SJSA1 (cell line): ENCODE measurements at places on chromosomes 2 and 18. TPM values are rescaled to one million over a fixed set of nuclear protein-coding genes. Genes with fewer than 3 reads are reported as not detected.

FKBP1B gene
- total RNA-seq, result 15.1 and 18.2 TPM in 2 replicates

DNA sequence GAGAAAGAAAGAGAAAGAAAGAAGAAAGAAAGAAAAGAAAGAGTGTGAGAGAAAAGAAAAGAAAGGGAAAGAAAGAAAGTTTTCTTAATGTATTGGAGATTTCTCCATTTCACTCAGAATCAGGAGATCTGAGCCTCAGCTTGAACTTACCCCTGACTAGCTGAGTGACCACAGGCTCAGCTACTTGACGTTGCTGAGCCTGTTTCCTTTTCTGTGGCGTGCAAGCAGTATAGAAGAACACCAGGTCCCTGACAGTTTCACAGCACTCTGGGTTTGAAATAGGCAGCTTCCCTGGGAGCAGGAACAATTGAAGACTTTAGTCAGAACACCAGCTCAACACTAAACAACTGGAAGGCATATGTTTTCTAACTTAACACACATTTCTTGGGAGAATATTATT is 44.7 kb downstream of the MARCO start:
- no peak overlapping the region for H3K4me3 ChIP-seq
- H3K27me3 ChIP-seq, result 0 out of 2 replicates have a peak, but pooled peaks cover 3% of the 10 kb centered on the region
- DNase-seq, result no peak
- no peaks in the 10 kb centered on the region for H3K4me1 ChIP-seq

- H3K4me3 ChIP-seq, result no peak overlapping the region
- no peak overlapping the region for H3K27ac ChIP-seq
- no peaks in the 10 kb centered on the region for H3K36me3 ChIP-seq
- H3K27me3 ChIP-seq, result peaks cover 4% of the 10 kb centered on the region; the same call in 1 of the 2 replicates
- no peak for DNase-seq
Measured at GRCh38 chr2:210536973-210537650, 19.3 kb upstream of the CPS1 start.

- H3K27me3 ChIP-seq, result no peaks in the 10 kb centered on the region
- H3K36me3 ChIP-seq, result no peaks in the 10 kb centered on the region
- no peak overlapping the region for H3K4me3 ChIP-seq
- no peak for DNase-seq
Measured at GRCh38 chr18:63895190-63895589, 7.7 kb downstream of the SERPINB2 start.

GRCh38 chr18:47993409-47993808 is 63.0 kb upstream of the SMAD2 start:
- no peak for DNase-seq
- no peak overlapping the region for H3K27ac ChIP-seq
- H3K36me3 ChIP-seq, result no peaks in the 10 kb centered on the region
- H3K4me1 ChIP-seq, result no peaks in the 10 kb centered on the region

DNA sequence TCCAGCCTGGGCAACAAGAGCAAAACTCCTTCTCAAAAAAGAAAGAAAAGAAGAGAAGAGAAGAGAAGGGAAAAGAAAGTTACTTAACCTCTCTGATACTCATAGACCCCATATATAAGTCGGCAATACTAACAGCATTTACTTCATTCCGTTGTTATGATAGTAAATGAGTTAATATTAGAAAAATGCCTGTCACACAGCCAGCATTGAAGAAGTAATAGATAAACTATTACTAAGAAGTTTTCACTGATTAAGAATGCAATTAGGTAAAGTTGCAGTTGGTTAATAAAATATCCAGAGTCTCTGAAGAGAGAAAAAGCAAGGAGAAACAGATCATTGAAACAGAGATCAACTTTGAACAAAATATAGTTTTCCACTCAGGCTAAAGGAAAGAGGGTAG is 161.3 kb upstream of the UBE2E3 start:
- H3K27me3 ChIP-seq, result no peaks in the 10 kb centered on the region
- H3K4me1 ChIP-seq, result peaks cover 6% of the 10 kb centered on the region; the same call in 1 of the 2 replicates
- H3K36me3 ChIP-seq, result no peaks in the 10 kb centered on the region
- no peak for DNase-seq
- H3K27ac ChIP-seq, result no peak overlapping the region
- H3K4me3 ChIP-seq, result no peak overlapping the region

DNA sequence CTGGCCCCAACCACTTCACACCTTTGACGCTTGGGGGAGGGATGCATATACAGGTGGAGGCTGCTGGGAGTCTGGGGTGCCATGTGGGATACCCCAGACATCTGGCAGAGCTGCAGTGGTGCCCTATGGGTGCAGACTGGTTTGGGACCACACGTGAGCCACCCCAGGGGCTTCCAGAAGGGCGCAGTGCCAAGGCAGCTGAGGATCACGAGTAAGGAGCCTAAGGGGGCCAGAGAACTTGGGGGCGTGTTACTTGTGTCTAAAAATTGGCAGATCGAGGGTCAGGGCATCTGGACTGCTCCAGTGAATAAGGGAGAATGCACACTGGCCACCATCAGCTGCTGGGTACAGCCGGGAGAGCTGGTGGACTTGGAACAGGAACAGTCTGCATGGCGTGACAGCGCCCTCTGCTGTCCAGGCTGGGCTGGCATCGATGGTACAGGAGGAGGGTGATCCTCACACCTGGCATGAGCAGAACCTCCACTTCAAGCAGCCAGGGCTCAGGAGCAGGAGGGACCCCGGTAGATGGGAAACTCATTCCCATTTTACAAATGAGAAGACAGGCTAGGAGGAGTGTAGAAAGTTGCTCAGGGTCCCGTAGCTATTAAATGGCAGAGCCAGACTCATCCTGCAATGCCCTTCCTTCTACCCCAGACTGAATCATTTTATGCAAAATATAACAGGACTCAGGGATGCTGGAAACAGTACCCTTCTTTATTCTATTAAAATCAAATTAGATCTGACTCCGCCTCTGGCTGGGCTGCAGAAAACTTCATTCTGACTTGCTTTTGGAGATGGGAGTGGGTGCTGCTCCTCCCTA is 60.4 kb downstream of the ATOH8 start:
- H3K27me3 ChIP-seq, result no peaks in the 10 kb centered on the region
- DNase-seq, result peak; percentile 92
- peaks cover 29% of the 10 kb centered on the region for H3K4me1 ChIP-seq
- no peak overlapping the region for H3K4me3 ChIP-seq

DNA sequence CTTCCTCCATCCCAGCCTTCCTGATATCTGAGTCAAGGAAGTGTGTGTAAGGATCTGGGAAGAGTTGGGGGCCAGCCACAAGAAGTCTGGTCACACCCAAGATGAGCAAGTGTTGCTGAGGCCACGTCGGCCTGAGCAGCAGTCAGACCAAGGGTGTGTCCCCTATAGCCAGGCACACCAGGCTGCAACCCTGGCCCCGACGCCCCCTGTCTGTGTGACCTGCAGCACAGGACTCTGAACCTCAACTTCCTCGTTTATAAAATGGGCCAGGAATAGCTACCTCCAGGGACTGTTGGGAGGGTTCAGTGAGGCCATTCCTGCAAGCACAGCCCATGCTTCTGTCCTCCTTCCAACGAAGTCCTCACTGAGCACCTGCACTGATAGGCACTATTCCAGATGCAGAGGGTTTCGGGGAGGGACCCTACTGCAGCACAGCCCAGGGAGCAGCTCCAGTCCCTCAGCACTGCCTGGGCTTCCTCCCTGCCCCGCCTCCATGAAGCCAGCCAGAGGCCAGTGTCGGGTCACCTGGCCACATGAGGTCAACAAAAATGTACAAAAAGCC is 13.3 kb downstream of the LIMS2 start:
- DNase-seq, result no peak
- no peak overlapping the region for H3K4me3 ChIP-seq
- H3K27me3 ChIP-seq, result no peaks in the 10 kb centered on the region
- peaks cover 3% of the 10 kb centered on the region; the same call in 1 of the 2 replicates for H3K36me3 ChIP-seq
- H3K27ac ChIP-seq, result no peak overlapping the region

- H3K27me3 ChIP-seq, result no peaks in the 10 kb centered on the region
- H3K27ac ChIP-seq, result no peak overlapping the region
- DNase-seq, result no peak
- H3K4me1 ChIP-seq, result no peaks in the 10 kb centered on the region
Measured at GRCh38 chr2:165632594-165632993, 161.5 kb downstream of the GALNT3 start.

HAAO gene
- total RNA-seq, result not detected in 2 replicates

ADCYAP1 gene
- total RNA-seq, result not detected in 2 replicates

GRCh38 chr2:73839653-73840411 is 11.1 kb downstream of the STAMBP start:
- H3K4me3 ChIP-seq, result no peak overlapping the region
- H3K4me1 ChIP-seq, result no peaks in the 10 kb centered on the region; the same call in 1 of the 2 replicates
- no peak overlapping the region for H3K27ac ChIP-seq
- no peaks in the 10 kb centered on the region for H3K27me3 ChIP-seq
- H3K36me3 ChIP-seq, result peaks cover 64% of the 10 kb centered on the region

C1GALT1C1L gene
- total RNA-seq, result 0.75 and 1.1 TPM in 2 replicates

TTN gene
- 0.03 TPM in 1 of 2 replicates, not detected in the other for total RNA-seq

SATB2 gene
- total RNA-seq, result 4.9 and 11.0 TPM in 2 replicates

DNA sequence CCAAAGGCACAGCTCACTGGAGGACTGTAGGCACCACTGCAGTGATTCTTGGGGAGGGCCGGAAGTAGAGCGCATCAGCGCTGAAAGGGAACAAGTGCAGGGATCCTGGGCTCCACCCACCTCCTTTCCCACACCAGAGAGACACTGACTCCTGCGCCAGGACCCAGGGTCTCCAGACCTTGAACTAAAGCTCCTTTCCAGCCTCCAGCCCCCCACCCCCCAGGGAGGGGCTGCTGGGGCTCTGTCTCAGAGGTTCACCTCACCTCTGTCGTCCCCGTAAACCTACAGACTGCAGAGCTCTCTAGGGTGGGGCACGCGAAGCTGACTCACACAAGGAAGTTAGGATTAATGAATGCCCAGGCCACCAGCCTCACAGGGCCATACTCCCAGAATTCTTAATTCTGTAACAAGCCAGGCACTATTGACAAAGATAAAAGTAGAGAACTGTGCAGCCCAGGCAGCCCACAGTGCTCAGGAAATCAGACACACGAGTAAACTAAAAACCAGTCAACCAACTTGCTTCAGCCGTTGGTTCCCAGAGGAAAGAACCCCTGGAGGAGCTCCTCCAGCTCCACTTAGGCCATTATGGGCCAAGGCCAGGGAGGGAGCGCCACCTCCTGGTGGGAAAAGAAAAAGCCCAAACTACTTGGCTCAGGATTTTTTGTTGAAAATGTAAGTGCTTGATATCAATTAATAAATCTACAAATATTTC is 45.1 kb upstream of the ACAA2 start:
- peak overlapping the region; percentile 45 for H3K27ac ChIP-seq
- DNase-seq, result peak; percentile 70
- no peaks in the 10 kb centered on the region for H3K27me3 ChIP-seq
- peaks cover 16% of the 10 kb centered on the region for H3K4me1 ChIP-seq
- no peaks in the 10 kb centered on the region for H3K36me3 ChIP-seq

- no peaks in the 10 kb centered on the region for H3K36me3 ChIP-seq
- no peaks in the 10 kb centered on the region for H3K27me3 ChIP-seq
- H3K4me1 ChIP-seq, result peaks cover 23% of the 10 kb centered on the region
- DNase-seq, result no peak
Measured at GRCh38 chr2:175836361-175836760, 165.7 kb downstream of the LNPK start.

DNA sequence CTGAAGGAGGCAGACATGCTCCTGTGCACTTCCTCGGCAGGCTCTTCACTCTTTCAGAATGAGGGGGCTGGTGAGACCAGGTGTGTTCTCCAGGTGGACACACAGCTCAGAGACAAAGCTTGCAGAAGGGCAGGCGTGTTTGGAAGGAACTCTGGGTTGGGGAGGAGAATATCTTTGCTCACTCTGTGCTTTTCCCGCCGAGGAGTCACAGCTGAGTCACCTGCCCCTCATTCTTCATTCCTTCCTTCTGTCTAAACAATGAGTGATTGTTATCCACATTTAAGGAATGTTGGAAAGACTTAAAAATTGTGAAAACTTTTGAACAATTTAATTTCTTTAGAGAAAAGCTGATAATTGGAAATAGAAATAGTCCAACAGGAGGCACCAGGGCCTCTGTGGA is 126.3 kb upstream of the TPO start:
- peaks cover 11% of the 10 kb centered on the region for H3K4me1 ChIP-seq
- no peak overlapping the region for H3K4me3 ChIP-seq
- no peak overlapping the region for H3K27ac ChIP-seq
- H3K27me3 ChIP-seq, result no peaks in the 10 kb centered on the region
- DNase-seq, result peak; percentile 18

- H3K4me3 ChIP-seq, result no peak overlapping the region
- H3K27ac ChIP-seq, result no peak overlapping the region
- DNase-seq, result no peak
- H3K36me3 ChIP-seq, result no peaks in the 10 kb centered on the region
Measured at GRCh38 chr2:129712676-129712985, 266.8 kb upstream of the RAB6C start.

DNA sequence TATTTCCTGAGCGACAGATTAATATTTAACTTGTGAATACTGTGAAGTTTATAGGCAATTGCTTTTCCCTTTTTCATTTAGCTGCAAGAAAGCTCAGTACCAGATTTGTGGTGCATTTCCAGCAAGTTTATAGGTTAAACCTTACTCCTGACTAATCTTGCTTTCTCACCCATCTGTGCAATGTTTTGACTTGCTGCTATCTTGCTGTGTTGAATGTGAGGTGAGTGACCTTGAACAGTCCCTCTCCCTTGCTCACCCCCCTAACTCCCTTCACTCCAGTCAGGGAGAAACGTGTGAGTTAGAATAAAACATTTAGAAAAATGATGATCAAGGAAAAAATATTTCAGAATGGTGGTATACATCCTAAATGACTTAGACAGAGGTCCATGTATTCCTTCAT is 39.8 kb upstream of the PARD3B start:
- H3K36me3 ChIP-seq, result no peaks in the 10 kb centered on the region
- no peak overlapping the region for H3K4me3 ChIP-seq
- no peak for DNase-seq
- H3K4me1 ChIP-seq, result peaks cover 15% of the 10 kb centered on the region

SLC14A1 gene
- 5.1 and 7.8 TPM in 2 replicates for total RNA-seq

DNA sequence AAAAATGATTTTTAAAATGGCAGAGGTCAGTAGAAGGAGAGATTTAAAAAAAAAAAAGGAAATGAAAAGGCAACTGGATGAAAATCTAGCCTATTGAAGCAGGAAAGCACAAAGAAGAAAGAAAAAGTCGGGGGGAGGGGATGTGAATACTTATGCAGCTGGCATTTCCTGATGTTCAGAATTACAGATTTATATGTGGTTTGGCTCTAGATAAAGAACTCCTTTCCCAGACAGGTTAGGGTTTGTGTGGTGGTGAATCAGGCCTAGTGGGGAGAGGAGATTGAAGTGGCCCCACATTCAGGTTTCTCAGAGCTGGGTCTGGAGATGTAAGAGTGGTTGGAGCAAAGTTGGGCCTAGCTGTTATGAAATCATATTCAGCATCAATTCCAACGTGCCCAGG is 394.4 kb downstream of the FIGN start:
- no peak overlapping the region for H3K4me3 ChIP-seq
- no peaks in the 10 kb centered on the region for H3K27me3 ChIP-seq
- no peaks in the 10 kb centered on the region for H3K36me3 ChIP-seq
- no peak for DNase-seq
- no peaks in the 10 kb centered on the region for H3K4me1 ChIP-seq

GAL3ST2 gene
- not detected in 2 replicates for total RNA-seq

GRCh38 chr2:111712940-111713515 is 171.0 kb downstream of the ANAPC1 start:
- H3K4me1 ChIP-seq, result no peaks in the 10 kb centered on the region
- H3K4me3 ChIP-seq, result no peak overlapping the region
- H3K36me3 ChIP-seq, result no peaks in the 10 kb centered on the region
- H3K27ac ChIP-seq, result no peak overlapping the region
- peaks cover 2% of the 10 kb centered on the region; the same call in 1 of the 2 replicates for H3K27me3 ChIP-seq

GRCh38 chr2:120456867-120457266 is 110.9 kb downstream of the INHBB start:
- H3K27me3 ChIP-seq, result no peaks in the 10 kb centered on the region
- H3K4me3 ChIP-seq, result no peak overlapping the region
- no peaks in the 10 kb centered on the region for H3K36me3 ChIP-seq
- no peak for DNase-seq
- H3K27ac ChIP-seq, result no peak overlapping the region
